RPMI7951 (cell line): ENCODE measurements at places on chromosomes 5 and 9.
A peak's percentile ranks its signal among the peaks of the same experiment; 100 is the strongest.

DNA sequence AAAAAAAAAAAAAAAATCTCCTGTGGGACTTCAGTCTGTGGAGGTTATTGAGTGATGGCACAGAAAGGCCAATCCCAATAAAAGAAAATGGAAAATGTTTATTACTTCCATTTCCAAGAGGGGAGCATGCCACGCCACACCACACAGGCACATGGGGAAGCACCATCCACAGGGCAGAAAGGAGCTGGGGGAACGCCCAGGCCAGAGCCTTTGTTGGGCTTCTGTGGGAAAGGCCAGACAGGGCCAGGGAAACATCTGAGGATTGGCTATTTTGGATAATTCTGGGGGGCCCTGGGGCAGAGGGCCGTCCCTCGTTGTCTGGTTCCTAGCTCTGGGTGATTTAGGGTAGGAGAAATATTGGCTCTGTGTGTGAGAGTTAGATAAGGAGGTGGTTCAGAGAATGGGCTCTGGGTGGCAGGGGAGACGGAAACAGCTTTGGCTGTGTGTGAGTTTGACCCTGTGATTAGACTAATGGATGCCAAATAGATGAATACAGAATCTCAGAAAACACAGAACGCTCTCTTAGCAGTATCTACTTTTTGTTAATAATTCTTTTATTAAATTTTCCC lies 49.0 kb upstream of the ABL1 start:
- no peak for DNase-seq

- DNase-seq, result no peak
These were observed 211.9 kb upstream of the CDH6 start for GRCh38 chr5:30981576-30981975.

GRCh38 chr5:38382898-38383297 lies 124.5 kb downstream of the EGFLAM start:
- peak; percentile 51 for DNase-seq

- peak; percentile 33 for DNase-seq
These were observed 1.6 kb downstream of the RFESD start for GRCh38 chr5:95647886-95648860.

GRCh38 chr5:1951165-1951816 lies 68.6 kb upstream of the IRX4 start:
- DNase-seq, result no peak

GRCh38 chr5:170629566-170630175 lies 125.9 kb downstream of the KCNIP1 start:
- no peak for DNase-seq

DNA sequence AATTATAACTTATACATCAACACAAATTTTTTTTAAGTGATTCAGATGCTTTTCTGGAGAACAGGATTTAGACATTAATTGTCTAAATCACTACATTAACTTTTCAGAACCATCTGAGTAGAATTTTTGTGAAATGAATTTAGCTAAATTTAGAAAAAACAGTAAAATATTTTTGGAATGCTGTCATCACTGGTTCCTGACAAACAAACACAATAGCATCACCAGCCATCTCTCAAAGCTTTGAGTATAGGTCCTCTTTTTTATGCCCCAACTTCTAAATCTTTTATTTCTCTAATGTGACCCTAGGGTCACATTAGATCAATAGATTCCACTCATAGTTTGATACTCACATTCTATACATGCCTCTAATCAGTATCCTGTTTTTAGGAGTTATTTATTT lies 104.6 kb downstream of the PRR16 start:
- no peak for DNase-seq

DNA sequence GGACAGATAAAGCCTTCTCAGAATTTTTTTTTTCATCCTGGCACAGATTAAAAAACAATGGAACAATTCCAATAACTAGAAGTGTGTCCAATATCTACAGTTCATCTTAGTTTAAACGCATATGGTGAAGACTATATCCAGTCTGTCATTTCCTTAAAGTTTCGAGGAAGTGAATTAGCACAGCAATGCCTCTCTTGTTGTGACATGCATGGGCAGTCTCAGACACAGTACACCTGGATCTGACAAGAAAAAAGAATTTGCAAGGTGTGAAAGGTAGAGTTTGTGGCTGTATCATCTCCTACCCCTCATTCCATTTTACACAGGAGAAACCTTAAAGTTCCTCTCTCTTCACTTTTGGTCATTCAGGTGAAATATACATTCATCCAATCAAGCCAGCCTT lies 100.6 kb upstream of the ADAMTS19 start:
- DNase-seq, result no peak

- no peak for DNase-seq
These were observed 69.7 kb downstream of the EFNA5 start for GRCh38 chr5:107601076-107601475.

DNA sequence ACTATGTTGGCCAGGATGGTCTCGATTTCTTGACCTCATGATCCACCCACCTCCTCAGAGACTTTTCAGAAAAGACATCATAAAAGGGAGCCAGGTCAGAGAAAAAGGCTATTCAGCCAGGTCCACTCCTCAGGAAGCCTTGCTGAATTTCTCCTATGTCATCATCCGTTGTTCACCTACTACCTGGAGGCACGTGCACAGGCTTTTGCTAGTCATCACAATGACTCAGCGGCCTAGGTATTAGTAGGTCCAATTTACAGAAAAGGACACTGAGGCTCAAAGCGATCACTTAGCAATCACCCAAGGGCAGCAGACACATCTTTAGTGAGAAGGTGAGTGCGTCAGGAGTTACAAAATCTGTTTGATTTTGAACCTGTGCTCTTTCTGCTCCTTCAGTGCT lies 72.3 kb upstream of the RAD23B start:
- DNase-seq, result no peak

DNA sequence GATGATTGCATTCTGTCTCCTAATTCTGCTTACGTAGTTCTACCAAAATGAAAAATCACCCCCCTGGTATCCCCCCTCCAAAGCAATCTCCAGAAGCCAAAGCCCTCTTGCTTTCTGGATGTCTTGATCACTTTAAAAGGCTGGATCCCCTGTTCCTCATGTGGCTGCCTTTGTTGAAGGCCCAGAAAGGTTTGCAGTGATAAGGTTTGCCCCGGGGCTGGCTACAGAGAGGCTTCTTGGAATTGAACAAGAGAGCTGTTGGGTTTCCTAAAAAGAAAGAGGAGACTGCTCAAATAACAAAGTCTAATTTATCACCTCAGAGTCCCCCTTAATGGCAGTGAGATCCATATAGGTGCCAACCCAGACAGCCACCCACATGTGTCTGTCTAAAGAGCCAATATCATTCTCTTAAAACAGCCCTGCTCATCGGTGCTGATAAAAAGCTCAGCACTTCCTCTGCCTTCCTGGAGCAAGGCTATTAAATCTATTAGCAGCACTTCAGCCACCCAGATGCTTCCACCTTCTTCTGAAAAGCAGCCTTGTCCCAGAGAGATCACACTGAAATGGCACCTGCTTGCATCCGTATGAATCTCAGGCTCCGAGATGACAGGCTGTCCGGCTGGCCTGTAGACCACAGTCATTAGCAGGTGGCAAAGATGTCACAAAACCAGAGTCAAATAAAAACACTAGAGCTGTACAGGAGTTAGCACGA lies 70.9 kb downstream of the TEX10 start:
- DNase-seq, result no peak

GRCh38 chr9:95740217-95741004 lies 135.1 kb upstream of the ERCC6L2 start:
- peak; percentile 49 for DNase-seq

DNA sequence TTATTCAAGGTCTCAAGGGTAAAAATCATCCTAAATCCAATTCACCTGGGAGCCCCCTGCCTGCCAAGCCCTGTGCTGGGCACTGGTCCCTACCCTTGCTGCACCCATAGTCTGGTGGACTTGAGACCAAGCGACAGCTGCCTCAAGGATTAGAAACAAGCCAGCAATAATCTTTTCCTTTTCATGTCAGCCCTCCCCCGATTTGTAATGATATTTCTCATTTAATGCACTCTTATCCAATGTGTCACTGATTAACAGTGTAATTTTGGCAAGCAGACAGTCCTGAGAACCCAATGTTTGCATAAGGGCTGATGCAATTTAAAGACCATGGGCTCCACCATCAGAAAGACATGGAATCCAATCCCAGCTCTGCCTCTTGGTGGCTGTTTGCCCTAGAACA lies 108.9 kb downstream of the ACTL7B start:
- DNase-seq, result no peak

DNA sequence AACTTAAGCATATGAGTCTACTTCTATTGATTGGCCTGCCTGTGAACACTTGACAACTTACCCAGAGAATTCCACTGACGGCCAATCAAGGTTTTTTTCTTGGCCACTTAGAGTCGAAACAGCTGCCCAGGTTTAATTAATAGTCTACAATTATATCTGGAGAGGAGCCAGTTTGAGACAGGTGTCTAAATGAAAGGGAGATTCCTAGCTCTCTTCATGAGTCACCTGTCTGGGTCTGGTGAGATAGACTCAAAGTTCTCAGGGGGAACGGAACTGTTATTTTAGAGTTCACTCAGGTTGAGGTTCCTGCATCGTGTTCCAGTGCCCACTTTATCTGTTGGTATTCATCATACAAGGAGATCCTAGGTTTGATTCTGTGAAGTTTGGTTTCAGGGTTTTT lies 111.0 kb downstream of the CD180 start:
- DNase-seq, result no peak

- no peak for DNase-seq
These were observed 327.4 kb upstream of the RPS23 start for GRCh38 chr5:82605441-82605973.
